ENCODE measurements at places on chromosomes 2 and 18.
A peak's percentile ranks its signal among the peaks of the same experiment; 100 is the strongest.

- DNase-seq = peak; percentile 5
Measured at GRCh38 chr18:51278045-51278649, 80.7 kb upstream of the MEX3C start.

- DNase-seq = no peak
Measured at GRCh38 chr18:63725682-63726480, 23.1 kb downstream of the SERPINB11 start.

- DNase-seq = no peak
Measured at GRCh38 chr2:8636721-8637636, 44.9 kb upstream of the ID2 start.

GRCh38 chr18:49041435-49042245 lies 90.9 kb upstream of the SMAD7 start:
- no peak for DNase-seq

GRCh38 chr18:725646-726045 lies 13.2 kb upstream of the ENOSF1 start:
- no peak for DNase-seq

- DNase-seq = no peak
Measured at GRCh38 chr2:202064171-202064880, 8.7 kb upstream of the KIAA2012 start.

GRCh38 chr2:191565647-191566198 lies 112.2 kb upstream of the NABP1 start:
- no peak for DNase-seq

DNA sequence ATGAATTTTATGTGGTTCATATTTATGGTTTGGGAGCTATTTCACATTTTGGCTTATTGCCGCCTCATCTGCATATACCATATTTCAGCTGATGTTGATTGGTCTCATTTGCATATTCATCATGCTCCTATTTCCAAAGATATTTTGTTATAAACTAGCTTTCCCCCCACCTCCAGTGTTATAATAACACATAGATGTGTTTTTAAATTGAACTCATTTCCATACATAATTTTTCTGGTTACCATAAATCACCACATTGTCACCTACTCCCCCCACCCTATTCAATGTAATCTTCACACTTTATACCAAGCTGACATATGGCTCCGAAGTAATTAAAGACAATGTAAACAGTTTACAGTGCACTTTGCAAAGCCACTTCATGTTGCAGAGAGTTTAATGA lies 101.2 kb downstream of the FSHR start:
- DNase-seq = no peak

GRCh38 chr18:43303376-43303775 lies 26.1 kb upstream of the SYT4 start:
- DNase-seq = no peak

DNA sequence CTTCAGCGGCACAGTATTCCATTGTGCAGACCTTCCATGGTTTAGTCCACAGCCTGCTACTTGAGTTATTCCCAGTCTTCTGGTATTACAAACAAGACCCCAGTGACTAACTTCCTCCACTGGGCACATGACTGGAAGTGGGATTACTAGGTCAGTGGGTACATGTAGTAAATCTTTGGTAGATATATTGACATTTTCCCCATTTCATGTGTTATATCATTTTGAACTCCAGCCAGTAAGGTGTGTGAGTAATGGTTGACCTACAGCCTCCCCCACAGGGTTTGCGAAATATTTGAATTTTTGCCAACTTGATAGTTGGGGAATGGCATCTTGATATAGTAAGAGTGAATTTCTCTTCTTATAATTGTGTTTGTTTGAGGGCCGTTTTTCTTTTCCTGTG lies 58.8 kb downstream of the RNF144A start:
- no peak for DNase-seq

DNA sequence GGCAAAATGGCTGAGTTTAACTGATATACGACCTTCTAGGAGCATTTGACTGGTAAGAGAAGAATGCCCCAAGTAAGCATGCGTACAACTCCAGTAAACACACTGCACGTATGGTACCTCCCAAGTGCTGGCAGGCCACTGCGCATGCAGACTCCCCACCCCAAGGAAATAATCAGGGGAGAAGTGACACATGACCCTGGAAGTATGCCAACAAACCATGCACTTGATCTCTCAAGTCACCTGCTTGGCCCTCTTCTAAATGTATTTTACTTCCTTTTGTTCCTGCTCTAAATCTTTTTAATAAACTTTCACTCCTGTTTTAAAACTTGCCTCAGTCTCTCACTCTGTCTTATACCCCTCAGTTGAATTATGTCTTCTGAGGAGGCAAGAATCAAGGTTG lies 129.8 kb upstream of the COL5A2 start:
- no peak for DNase-seq

GRCh38 chr18:42069036-42069435 lies 114.0 kb downstream of the PIK3C3 start:
- DNase-seq = no peak

DNA sequence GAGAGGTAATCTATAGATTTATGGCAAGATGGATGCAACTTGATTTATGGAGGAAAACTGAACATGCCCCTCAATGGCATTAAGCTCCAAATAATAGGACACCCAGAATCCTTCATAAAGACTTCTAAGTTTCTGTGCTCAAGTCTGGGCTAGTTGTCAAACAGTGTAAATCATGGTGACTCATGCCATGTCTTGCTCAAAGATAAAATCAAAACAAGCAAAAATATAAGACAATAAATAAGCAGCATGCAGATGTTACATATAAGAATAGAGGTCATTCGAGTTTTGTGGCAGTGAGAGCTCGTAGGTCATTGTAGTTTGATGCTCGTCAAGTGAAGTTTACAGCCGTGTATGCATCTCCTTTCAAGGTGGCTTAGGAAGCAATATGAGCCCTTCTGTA lies 403.2 kb downstream of the THSD7B start:
- no peak for DNase-seq

DNA sequence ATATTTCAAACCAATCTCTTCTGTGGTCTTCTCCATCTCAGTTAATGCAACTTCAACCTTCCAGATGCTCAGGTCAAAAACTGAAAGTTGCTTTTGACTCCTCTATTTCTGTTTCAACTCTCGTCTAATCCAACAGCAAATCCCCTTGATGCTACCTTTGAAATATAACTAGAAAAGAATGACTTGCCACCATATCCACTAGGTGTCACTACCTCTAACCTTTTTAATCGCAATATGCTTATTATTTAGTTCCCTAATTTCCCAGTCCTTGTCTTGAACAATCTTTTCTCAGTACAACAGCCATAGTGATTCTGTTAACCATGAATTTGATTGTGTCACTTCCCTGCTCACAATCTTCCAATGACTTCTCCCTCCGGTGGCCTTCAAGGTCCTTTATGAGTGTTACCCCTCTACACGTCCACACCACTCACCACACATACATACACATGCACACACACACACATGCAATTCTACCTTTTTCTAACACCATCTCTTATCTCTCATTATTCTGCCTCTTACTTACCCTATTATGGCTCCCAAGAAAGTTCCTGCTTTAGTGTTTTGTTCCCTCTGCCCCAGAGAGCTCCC lies 245.5 kb upstream of the KCNJ3 start:
- no peak for DNase-seq

DNA sequence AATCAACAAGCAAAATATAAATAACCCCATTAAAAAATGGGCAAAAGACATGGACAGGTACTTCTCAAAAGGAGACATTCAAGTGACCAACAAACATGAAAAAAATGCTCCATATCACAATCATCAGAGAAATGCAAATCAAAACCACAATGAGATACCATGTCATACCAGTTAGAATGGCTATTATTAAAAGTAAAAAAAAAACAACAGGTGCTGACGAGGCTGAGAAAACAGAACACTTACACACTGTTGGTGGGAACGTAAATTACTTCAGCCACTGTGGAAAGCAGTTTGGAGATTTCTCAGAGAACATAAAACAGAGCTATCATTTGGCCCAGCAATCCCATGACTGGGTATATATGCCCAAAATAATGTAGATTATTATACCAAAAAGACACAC lies 69.1 kb downstream of the CWC22 start:
- no peak for DNase-seq

- DNase-seq = no peak
Measured at GRCh38 chr2:64466478-64467085, 12.6 kb downstream of the LGALSL start.

DNA sequence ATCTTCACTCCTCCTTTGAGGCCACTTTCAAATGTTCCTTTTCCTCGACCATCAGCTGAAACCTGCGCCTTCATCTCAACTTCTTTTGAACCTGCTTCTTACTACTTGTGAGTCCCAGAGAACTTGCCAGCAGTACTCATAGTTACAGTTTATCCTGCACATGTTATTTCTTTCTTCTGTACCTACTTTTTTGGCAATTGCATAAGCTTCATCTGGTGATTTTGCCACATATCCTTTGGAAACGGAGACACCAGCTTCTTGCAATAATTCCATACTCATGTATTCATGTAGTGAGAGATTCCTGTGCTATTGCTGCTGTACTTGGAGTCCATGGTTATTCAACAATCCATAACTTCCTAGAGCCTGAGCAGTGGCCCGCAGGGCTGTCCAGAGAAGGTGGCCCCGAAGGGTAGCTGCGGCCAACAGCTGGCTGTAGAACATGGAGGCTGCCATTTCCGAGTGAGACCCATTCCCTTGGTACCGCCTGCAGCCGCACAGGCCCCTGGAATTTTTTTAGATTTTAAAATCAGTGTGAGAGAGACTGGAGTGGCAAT lies 39.4 kb downstream of the EFR3B start:
- DNase-seq = no peak

DNA sequence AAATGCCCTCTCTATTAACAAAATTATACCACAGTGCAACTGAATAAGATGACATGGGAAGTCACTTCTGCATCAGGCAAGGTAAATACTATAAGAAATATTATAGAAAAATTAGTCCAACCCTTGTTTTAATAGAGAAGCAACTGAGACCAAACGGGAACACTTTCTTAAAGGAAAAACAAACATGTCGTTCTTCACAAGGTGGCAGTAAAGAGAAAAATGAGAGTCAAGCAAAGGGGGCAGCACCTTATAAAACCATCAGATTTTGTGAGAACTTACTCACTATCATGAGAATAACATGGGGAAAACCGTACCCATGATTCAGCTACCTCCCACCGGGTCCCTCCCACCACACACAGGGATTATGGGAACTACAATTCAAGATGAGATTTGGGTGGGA lies 481.7 kb upstream of the CRIM1 start:
- no peak for DNase-seq

- DNase-seq = no peak
Measured at GRCh38 chr2:67936969-67937368, 125.8 kb downstream of the C1D start.

GRCh38 chr2:128557831-128558241 lies 239.2 kb upstream of the HS6ST1 start:
- no peak for DNase-seq

DNA sequence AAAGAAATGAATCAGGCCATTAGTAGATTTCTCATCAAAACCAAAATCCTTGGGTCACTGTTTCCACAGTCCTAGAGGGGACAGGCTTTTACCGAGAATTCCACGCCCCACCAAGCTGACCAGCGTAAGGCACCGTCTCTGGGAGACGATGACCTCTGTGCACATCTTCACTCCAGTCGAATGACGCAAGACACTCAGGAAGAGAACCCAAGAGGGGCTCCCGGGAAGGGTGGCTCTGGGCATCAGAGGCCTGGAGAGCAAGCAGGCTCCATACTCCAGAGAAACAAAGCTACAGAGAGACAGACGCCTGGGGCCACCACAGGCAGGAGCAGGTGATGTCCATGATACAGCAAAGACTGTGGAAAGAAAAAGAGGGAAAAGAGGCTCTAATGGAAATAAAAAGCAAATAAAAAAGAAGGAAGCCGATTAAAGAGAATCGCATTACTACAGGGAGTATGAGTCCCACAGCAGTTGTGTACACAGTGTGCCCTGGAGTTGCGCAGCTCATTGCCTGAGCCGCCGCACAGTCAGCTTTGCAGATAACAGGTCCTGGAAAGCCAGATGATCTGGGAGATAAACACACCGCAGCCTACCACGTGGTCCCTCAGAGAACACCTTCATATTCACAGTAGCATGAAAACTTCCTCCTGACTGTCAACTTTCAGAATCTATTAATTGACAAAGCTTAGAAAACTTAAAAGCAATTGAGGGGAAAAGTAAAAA lies 572.7 kb upstream of the SALL3 start:
- DNase-seq = no peak

DNA sequence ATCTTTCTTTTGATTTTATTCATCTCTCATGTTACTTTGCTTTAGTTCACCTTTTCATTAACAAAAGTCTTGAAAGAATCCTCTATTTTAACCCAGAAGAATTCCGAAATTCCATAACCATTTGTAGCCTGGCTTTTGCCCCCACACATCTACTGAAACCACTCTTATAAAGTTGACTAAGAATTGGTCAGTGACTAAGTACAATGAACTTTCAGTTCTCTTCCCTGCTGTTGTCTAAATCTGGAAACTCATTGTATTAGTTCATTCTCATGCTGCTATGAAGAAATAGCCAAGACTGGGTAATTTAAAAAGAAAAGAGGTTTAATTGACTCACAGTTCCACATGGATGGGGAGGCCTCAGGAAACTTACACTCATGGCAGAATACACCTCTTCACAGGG lies 49.9 kb upstream of the PNPT1 start:
- DNase-seq = no peak

- DNase-seq = no peak
Measured at GRCh38 chr2:238242731-238243495, 3.1 kb upstream of the HES6 start.

DNA sequence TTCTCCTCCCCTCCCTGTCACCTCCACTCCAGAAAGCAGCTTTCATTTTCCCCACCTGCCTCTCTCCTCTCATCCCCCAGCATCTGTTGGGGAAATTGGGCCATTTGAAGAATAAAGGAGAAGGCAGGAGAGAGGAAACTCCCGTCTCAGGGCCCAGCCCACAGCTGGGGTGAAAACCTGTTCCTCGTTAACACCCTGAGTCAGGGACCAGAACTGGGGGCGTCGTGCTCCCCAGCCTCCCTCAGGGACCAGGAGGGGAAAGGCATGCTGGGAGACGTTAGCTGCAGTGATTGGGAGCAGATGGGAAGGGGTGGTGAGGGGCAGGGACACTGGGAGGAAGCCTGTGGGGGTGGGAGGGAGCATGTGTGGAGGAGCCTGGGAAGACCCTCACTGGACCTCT lies 251.3 kb downstream of the DYSF start:
- DNase-seq = no peak

GRCh38 chr2:25324905-25325592 lies 16.7 kb downstream of the DNMT3A start:
- DNase-seq = no peak
